ENCODE measurements at places on chromosomes 2 and 18.
A peak's percentile ranks its signal among the peaks of the same experiment; 100 is the strongest.

- no peak for DNase-seq
Measured at GRCh38 chr2:45945302-45945717, 293.8 kb downstream of the PRKCE start.

DNA sequence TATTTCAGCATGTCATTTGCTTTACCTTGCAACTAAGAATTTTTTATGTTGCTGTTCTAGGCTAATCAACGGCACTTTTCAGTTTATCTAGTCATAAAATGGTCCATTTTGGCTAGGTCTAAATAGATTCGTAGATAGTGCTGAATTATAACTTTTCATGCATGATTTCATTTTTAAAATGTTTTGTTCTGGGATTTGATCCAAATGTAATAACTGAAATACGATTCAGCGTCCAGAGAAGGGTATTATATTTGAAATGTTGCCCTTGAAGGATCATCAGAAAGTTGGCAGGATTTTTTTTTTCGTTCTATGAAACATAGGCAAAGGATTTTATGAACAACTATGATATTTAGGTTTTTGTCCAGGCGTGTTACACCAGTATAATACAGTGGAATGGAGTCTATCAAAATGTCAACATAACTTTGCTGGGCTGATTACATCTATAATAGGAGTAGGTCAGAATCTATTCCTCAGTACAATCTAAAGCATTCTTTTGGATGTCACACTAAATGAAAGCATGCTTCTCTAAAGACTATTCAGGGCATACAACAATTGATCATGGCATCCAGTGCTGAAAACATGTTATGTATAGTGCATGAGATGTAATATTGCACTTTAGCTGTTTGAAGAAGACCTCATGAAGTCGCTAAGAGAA lies 24.8 kb downstream of the TTC27 start:
- no peak for DNase-seq

DNA sequence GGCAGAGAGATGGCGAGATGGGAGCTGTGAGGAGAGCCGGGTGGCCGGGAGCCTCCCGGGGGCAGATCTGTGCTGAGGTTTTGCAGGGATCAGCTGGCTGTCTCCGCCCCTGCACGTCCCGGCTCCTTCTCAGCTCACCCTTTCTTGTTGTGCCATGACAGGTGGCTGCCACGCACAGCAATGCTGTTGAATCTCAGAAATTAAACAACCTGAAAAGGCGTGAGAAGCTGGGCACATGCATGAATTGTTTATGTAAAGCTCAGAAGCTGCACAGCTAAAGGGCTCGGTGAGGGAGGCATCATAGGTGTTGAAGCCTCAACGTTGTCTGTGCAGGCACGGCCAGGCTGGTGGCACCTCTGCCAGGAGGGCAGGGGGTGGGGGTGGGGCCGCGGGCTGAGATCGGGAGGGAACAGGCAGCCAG lies 858 bp upstream of the RTP5 start:
- DNase-seq: no peak

DNA sequence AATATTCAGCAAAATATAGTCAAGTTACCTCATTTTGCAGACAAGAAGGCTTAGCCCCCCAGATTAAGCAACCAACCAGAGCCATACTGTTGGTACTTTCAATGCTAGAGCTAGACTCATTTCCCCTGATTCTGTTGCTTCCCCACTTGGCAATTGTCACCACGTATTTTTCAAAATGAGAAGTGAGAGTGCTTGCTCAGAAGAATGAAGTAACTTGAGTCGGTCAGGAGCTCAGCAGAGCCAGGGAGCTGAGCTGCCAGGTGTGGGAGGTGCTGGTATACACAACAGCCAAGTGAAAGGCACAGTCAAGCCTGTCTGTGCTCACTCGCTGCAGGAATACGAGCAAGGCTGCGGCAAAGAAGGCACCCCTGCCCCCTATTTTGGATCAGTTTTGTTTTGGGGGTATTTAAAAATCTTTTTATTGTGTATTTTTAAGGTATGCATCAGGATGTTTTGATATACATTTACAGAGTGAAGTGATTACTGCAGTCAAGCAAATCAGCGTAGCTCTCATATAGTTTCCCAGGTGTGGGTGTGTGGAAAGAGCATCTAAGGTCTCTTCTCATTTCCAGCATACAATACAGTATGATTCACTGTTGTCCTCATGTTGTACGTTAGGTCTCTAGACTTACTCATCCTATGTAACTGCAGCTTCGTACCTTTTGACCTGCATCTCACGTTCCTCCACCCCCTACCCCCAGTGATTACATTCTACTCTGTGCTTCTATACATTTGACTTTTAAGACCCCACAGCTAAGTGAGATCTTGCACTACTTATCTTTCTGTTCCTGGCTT lies 62.4 kb downstream of the MRPS9 start:
- DNase-seq: no peak

DNA sequence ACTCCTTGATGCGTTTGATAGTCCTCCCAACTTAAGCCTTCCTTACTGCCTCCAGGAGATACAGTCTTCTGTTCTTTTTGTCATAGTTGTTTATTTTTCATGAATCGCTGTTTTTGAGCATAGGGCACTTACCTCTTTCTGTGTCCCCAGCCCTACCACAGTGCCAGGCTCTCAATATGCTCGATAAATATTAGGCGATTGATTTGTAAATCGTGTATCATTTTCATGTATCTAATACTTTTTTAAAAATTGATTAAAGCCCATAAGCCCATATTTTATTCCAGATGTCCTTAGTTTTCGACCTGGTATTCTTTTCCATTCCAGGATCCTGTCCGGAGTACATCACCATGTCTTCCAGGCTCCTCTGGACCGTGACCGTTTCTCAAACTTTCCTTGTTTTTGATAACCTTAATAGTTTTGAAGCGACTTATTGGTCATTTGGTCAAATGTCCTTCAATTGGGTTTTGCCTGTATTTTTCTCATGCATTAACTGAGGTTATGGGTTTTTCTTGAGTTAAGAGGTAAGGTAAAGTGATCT lies 444 bp upstream of the MMADHC start:
- no peak for DNase-seq

GRCh38 chr2:27202854-27203253 lies 9.0 kb upstream of the ATRAID start:
- DNase-seq: no peak

DNA sequence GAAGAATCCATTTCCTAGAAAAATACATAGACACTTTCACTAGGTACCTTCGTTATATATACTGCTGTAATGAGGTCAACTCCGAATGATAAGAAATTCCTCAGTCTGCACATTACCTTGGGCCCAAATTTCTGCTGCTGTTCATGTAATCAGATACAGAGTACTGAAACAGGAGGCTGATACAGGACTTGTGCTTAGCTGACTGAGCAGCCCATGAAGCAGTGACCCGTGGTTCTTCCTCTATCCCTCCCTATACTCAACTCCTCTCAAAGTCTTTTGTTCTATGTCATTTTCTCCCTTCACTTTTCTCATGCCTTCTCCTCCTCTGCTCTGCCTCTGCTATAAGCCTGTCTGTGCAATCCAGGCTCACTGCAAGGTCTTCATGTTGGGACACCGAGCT lies 57.5 kb upstream of the ST8SIA5 start:
- no peak for DNase-seq

- peak; percentile 17 for DNase-seq
Measured at GRCh38 chr2:1854729-1855547, 110.6 kb upstream of the PXDN start.

DNA sequence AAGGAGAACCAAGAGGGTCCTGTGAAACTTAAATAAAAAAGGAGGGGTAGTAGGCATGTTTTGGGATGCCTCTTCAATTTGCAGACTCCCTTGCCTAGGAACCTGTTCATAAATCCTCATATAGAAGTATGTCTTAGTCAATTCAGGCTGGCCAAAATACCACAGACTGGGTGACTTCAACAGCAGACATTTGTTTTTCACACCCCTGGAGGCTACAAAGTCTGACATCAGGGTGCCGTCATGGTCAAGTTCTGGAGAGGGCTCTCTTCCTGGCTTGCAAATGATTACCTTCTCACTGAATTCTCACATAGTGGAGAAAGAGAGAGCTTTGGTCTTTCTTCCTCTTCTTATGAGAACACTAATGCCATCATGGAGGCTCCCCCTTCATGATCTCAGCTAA lies 4.1 kb upstream of the TCF4 start:
- no peak for DNase-seq

DNA sequence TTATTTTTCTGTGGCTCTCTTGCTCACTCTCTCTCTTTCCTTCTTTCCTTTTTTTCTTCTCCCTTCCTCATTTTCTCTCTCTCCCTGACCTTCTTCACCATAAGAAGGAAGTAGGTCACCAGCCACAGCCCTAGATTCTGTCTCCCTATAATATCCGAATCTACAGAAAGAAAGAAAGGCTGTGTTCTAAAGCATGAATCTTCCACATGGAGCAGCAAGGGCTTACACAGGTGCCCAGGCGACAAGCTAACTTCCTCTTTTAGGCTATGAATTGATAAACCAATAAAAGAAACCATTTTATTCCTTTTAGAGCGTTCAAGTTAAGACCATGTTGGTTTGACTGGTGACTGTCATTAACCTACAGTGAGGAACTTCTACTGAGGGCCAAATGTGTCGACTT lies 49.3 kb downstream of the CACNB4 start:
- DNase-seq: no peak

DNA sequence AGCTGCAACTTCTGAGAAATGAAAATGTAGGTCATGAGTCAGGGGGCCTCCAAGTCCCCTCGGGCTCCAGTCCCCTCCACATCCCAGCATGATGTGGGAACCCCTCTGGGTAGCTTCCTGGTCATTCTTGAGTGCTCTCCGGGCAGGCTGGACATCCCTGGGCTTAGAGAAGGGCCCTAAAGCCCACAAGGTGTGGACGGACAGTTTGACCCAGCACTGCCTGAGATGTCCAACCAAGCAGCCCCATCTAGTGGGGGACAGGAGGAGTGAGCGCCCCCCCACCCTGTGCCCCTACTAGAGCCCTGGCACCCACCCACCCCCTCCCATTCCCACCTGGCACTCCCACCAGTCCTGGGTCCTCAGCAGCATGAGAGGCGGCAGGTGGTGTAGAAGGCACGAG lies 46.0 kb downstream of the CYP27C1 start:
- peak; percentile 24 for DNase-seq

DNA sequence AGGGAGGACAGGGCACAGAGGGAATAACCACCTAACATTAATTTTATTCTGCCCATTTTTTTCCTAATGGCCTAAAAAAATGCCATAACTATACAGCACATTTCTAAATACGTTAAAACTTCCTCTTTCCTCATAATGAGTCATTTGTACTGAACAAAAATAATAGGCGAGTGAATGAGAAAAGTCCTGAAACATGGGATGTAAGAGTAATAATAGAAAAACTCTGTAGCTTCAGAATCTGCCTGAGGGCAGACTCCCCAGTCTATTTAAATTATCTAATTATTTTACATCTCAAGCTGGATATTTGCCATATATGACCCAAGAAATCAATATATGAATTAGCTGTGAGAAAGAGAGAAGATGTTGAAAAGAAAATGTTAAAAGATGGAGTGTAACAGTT lies 285.1 kb downstream of the TMX3 start:
- DNase-seq: no peak

- DNase-seq: no peak
Measured at GRCh38 chr2:29064346-29064715, 10.0 kb downstream of the PCARE start.

GRCh38 chr2:62426154-62426912 lies 79.7 kb downstream of the TMEM17 start:
- DNase-seq: no peak

DNA sequence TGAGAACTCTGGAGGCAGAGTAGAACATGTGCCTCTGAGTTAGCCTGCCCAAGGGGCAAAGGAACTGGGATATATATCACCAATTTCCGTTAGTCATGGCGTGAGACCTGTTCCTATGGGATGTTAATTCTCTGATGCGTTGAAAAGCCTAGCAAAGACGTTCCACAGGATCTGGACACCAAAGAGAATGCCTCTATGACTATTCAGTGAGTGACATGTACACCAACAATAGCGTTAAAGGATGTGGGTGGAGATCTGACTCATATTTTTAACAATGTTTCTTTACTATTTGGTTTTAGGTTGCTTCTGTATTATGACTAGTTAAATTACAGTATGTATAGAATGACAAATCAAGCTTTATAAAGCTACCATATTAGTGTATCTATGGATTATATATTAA lies 320.9 kb upstream of the MC4R start:
- no peak for DNase-seq

- DNase-seq: no peak
Measured at GRCh38 chr18:75247611-75248421, 37.2 kb downstream of the TSHZ1 start.

- no peak for DNase-seq
Measured at GRCh38 chr18:55079481-55080355, 120.5 kb upstream of the CCDC68 start.

Measured in stimulated activated naive CD8-positive, alpha-beta T cell treated with anti-CD3 and anti-CD28 coated beads, Interleukin-15, Interleukin-2, amounts not matched to agents 100 U/mL and 50 U/mL, for 24 hours (primary cell).